Memory B cell (primary cell): ENCODE measurements at places on chromosomes 6 and 20.

DNA sequence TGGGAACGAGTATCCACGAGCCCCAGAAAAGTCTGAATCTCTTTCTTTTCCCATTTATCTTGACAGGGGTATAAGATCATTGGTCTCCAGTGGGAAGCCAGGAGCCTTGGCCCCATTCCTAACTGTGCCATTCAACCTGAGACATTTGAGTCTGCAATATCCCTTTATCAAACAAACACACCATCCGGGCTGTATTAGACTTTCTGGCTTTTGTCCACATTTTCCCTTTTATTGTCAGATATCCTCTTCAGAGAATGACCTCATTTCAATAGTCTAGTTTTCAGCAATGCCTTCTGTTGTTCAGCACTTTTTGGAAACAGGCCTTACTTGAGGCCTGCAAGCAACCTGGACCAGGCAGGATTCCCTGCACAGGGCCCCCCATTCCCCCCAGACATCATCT, 15.7 kb downstream of the BPIFA1 start:
- no peak for DNase-seq

DNA sequence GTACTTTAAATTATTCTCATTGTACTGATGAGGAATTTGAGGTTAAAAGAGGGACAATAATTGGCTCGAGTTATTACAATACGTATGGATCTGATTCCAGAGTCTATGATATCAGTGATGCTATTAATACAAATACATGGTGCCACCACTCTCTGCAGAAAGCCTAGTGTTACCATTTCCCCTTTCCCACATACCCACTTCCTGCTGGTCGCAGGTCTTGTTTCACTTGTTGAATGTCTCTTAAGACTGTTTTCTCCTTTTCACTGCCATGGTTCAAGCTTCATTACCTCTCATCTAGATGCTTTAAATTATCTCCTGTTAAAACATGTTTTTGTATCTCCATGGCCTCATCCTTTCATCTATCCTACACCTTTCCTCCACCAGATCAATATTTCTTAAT, 62.0 kb downstream of the FHL5 start:
- no peak for DNase-seq

DNA sequence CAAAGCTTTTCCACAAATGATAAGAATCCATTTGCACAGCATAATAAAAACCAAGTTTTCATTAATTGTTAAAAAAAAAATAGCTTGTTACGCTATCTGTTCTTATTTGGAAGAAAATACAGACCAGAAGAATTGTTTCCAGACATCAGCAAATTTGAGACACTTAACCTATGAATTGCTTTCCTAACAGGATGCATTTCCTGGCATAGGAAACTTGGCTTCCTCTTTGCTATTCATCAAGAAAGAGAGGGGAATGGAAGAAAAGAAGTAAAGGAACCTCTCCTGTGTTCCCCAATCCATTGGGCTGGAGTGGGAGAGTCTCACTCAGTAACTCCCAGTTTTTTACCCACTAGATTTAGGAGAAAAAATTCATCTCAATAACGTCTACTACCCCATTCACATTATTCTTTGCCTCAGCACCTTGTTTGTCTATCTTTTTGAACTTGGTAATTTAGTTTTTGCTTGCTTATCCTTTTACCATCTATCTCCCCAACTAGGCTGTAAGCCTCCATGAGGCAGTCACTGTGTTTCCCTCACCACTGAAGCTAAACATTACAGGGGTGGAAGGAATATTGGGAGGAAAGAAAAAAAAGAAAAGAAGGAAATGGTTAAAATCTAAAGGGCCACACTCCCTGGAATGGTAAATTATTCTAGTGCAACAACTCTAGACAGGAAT, 150.3 kb downstream of the COL21A1 start:
- DNase-seq = no peak

DNA sequence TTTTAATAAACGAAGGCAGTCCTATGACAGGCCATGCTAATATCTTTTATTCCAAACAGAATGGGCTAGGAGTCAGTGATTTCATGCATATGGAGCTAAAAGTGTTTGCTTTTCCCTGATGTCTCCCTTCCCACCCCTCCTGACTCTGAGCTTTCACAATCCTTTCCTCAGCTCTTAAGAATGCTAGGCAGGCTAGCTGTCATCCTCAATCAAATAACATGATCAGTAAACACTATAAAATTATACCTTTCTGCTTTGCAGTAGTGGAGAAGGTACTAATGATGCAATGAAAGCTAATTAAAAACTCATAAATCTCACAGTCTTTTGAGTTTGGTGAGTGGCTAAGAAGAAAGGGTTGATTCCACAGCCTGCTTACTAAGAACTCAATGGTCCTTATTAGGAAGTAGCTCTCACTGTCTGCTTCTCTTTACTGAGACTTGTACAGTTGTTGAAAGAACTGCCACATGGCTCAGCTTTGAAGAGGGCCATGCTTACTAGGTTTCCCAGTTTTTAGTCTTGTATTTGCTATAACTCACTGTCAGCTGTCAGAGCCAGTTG, 250.9 kb upstream of the JAG1 start:
- no peak for DNase-seq

DNA sequence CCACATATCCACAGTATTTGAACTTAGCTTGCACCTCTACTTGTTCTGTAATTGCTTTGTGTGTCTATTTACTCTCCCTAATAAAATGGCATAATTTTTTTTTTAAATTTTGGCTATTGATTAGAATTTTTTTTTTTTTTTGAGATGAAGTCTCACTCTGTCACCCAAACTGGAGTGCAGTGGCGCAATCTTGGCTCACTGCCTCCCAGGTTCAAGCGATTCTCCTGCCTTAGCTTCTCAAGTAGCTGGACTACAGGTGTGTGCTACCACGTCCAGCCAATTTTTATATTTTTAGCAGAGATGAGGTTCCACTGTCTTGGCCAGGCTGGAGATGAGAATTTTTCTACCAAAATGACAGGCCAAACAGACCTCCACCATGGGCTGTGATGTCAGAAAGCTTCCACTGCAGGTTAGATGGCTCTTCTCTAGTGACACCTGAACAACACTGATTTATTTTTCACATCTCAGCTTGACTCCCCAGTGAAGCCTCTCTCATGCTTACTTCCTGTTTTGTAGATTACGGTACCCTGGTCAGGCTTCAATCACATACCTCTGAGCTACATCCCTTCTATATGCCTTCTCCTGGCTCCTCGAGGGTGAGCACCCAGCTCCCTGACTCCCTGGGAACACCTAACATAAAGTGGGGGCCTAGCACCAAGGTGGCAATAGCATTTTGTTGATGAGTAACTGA, 112.8 kb downstream of the ARHGAP18 start:
- no peak for DNase-seq

- no peak for DNase-seq
Observed at GRCh38 chr20:37283530-37284195, 5.8 kb upstream of the MANBAL start.

- DNase-seq = no peak
Observed at GRCh38 chr20:34983089-34983820, 27.6 kb downstream of the MYH7B start.

GRCh38 chr6:34630040-34630439, 66.5 kb downstream of the ILRUN start:
- no peak for DNase-seq

- no peak for DNase-seq
Observed at GRCh38 chr6:4352731-4353130, 217.4 kb upstream of the ECI2 start.

DNA sequence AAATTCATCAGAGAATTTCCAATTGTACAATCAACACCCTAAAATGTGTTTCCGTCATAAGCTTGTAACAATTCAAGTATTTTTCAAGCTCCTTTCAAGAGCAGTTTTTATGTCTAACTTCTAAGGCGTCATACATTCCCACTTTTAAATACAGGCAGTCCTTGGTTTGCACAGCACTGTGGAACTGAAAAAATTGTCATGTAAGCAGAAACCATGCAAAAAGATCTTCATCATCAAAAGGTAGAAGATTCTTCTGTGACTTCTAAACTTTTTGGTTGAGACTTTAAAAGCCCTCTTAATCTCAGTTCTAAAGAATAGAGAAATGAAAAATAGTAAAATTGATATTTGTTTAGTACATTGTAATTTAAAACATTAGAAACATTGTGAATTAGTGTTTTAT, 315.6 kb downstream of the TPBG start:
- no peak for DNase-seq

DNA sequence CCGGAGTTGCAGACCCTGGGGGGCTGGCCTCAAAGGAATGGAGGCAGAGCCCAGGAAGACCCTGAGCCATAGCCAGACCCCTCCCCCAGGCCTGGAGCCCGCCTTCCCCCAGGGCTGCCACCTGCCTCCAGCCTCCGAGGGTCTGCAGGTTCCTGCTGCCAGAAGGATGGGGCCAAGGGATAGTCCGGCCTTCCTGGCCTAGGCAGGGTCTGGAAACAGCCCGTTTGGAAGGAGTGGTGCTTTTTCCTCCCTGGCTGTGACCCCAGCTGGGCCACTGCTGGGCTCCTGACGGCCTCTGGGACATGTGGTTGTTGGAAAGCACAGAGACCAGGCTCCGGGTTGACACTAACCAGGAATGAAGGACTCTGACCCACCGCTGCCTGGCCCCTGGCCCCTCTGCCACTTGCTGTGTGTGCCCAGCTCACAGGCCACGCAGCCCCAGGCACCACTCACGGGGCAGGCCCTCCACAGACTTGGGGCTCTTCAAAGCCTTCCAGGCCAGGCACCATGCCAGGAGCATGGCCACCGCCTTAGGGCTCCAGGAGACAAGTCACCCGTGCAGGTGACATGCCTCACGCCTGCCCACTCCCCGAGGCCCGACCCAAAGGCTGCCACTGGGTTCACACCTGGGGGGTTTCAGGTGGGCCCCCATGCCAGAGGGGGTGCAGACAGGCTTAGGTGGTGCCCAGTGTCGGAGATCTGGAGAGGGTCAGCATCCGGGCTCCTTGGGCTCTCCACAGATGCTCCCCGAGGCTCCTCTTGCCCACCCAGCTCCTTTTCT, 3.9 kb upstream of the LAMA5 start:
- no peak for DNase-seq

GRCh38 chr6:32559747-32560146, 29.7 kb upstream of the HLA-DRB5 start:
- DNase-seq = no peak

DNA sequence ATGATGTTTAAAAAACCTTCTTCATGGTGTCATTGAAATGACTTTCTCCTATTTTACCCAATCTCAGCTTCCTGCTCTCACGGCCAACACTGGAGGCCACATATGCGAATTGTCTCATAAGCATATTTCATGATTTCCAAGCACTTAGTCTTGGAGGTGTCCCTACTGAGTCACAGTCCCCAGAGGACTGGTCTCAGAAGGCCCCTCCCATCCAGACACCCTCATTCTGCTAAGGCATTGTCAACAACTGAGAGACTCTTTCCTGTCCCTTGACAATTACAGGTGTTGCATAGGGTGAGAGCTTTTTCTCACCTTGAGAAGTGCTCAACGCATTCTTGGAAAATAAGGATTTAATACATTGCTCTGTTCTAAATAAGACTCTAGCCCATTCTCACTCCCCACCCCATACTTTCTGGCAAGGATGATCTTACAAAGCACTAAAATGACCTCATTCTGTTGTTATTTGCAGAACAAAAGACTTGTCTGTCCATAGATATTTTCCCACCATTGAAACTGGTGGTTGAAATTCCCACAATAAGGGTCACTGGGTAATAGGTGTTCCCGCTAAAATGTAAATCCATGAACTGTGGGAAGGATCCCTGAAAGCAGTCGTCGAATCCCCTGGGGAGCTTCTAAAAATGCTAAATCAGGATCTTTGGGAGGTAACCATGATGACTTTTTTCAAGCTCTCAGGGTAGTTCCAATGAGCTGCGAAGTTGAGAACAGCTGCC, 32.3 kb upstream of the SLC22A23 start:
- no peak for DNase-seq

- DNase-seq = no peak
Observed at GRCh38 chr6:22281341-22282085, 15.3 kb downstream of the PRL start.

- no peak for DNase-seq
Observed at GRCh38 chr6:111573892-111574797, 31.5 kb downstream of the TRAF3IP2 start.

GRCh38 chr6:22327881-22328280, 31.0 kb upstream of the PRL start:
- no peak for DNase-seq

GRCh38 chr20:56447227-56447626, 21.2 kb upstream of the RTF2 start:
- no peak for DNase-seq

- no peak for DNase-seq
Observed at GRCh38 chr20:13034115-13034514, 25.3 kb downstream of the SPTLC3 start.

DNA sequence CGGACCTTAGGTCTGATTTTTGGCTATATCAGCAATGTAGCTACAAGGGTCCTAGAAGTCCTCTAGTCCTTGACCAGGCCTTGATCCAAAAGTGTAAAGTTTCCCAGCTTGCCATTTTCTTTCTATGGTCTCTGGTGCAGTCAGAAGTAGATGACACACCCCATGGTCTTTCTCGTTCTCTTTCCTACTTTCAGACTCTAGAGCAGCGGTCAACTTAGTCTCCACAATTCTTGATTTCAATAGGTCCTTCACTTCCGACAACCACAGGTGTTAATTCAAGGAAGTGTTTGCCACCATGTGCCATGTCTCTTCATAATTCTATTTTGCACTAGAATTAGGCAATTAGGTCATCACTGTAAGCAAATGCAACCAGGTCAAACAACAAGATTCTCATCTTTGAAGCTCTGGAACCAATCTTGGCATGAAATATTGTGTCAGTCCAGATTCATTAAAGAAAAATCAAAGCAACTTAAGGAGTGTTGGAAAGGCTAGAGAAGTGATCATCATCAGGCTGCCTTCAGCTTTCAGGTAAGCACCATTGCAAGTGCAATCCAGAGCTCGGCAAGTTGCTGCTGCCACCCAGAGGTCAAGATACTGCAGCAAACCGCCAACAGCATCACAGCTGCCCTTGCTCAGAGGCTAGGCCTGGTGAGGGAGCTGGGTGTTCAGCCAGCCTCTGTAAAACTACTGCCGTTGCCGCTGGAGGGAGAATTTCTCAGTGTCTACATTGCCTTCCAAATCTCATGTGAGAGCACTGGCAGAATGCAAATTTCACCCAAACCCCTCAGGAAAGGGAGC, 5.6 kb upstream of the SYNE1 start:
- DNase-seq = no peak

DNA sequence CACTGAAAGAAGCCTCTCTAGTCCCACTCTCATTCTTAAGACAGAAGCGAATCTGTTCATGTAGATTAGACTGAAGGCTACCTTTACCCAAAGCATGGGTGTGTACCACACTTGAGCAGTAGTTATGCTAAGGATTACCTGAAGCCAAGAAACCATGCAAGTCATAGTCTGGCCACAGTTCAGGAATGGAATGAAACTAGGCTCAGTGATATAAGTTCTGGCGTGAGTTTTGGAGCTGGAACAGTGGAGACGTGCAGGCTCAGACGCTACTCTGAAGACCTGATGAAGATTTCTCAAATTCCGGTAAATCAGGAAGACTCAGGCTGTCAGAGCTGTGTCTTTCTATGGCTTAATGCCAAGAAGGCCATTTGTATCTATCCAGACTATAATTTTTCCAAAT, 219.9 kb downstream of the HDGFL1 start:
- no peak for DNase-seq
